ENCODE measurements at places on chromosomes 16 and 17.

GRCh38 chr17:30273373-30273772 is 18.4 kb downstream of the BLMH start:
- H3K4me3 ChIP-seq = no peak overlapping the region
- no peak for DNase-seq
- peaks cover 60% of the 10 kb centered on the region for H3K36me3 ChIP-seq
- peaks cover 5% of the 10 kb centered on the region for H3K4me1 ChIP-seq
- no peaks in the 10 kb centered on the region for H3K27me3 ChIP-seq

DNA sequence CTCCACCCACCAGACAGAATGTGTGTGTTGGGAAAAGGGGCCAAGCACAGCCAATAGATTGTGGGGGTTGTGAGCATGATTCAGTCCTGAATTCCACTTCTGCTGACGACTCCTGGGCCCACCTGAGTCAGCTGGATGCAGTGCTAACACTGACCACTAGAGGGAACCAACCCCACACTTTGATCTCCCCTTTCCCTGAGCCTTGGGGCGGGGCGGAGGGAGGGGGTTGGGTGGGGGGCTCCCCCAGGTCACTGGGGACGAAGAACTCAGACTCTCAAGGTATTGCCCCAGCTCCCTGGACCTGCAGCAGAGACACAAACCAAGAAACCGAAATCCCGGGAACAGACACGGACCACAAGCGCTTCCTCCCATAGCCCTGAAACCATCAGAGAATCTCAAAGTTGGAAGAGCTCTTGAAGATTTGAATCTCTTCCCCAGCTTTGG is 621 bp upstream of the CSHL1 start:
- DNase-seq = peak; percentile 75
- no peak overlapping the region for H3K27ac ChIP-seq
- peaks cover 7% of the 10 kb centered on the region for H3K4me1 ChIP-seq
- no peaks in the 10 kb centered on the region for H3K36me3 ChIP-seq
- no peak overlapping the region for H3K4me3 ChIP-seq

- no peak for DNase-seq
- H3K4me1 ChIP-seq = no peaks in the 10 kb centered on the region
- H3K4me3 ChIP-seq = no peak overlapping the region
- no peak overlapping the region for H3K27ac ChIP-seq
- no peaks in the 10 kb centered on the region for H3K36me3 ChIP-seq
- peaks cover 6% of the 10 kb centered on the region for H3K27me3 ChIP-seq
Observed at GRCh38 chr17:6249732-6250131, 179.6 kb downstream of the WSCD1 start.

DNA sequence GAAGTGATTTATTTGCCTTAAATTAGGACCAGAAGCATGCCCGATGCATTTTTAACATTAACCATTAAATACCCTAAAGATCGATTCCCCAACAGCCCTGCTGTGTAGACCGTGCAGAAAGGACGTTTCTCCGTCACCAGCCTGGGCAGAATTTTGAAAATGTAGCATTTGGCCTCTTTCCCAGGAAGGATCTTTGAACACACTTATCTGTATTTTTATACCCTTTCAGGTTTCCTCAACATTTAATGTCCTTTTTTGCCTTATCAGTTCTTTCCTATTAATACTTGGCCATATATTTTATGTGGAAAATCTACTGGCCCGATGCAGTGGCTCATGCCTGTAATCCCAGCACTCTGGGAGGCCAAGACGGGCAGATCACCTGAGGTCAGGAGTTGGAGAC is 54.6 kb upstream of the ZNF750 start:
- H3K4me1 ChIP-seq = peaks cover 31% of the 10 kb centered on the region
- no peaks in the 10 kb centered on the region for H3K27me3 ChIP-seq
- H3K27ac ChIP-seq = peak overlapping the region; percentile 30
- H3K36me3 ChIP-seq = peaks cover 28% of the 10 kb centered on the region

DNA sequence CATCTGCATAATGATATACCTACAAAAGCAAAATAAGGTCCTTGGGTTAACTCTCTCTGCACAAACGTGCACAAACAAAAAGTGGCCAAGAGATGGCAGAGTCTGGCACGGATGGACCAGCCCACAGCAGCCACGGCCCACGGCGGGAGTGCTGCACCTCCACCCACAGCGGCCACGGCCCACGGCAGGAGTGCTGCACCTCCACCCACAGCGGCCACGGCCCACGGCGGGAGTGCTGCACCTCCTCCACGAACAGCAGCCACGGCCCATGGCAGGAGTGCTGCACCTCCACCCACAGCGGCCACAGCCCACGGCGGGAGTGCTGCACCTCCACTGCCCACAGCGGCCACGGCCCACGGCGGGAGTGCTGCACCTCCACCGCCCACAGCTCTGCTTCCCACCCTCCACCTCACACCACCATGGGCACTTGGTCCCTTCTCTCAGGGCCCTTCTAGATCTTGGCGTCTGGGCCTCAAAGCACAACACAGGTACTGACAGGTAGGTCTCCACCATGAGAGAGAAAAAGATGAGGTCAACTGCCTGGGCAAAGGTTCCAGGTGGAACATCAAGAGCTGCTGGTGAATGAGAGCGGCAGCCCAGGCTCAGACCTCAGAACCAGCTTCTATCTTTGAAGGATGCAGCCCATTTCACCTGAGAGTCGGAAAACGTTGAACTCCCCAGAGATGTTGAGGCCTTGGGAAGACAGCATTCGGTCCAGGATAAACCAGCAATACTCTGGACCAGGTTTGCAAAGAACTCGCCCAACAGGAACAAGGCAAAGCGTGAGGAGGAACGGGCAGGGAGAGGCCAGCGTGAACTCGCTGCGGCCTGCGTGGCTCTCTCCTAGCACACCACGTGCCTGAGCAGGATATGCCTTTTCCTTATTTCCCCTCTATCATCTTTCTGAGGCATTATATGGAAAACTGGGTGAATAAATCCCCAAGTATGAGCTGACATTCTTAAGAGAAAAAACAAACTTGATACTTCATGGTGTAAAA is 124.5 kb downstream of the ZNF778 start:
- H3K4me1 ChIP-seq = peaks cover 76% of the 10 kb centered on the region
- no peaks in the 10 kb centered on the region for H3K27me3 ChIP-seq
- peaks cover 8% of the 10 kb centered on the region for H3K36me3 ChIP-seq
- no peak for DNase-seq

DNA sequence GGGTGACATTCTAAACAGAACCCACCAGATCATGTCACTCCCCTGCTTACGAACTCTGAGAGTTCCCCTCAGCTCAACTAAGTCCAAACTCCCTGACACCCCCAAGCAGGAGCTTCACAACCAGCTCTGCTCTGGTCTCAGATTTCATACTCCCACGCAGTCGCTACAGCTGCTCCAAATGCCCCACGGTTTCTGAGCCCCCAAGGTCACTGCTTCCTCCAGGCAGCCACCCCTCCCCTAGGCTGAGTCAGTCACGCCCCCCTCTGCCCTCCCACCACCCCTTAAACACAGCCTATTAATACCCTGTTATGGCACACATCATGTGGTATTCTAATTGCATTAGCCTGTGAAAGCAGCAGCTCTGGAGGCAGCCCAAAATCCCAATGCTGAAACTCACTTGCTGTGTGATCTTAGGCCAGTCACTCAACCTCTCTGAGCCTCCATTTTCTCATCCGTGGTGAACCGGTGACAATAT is 51.5 kb downstream of the GSG1L start:
- H3K36me3 ChIP-seq = no peaks in the 10 kb centered on the region
- no peak overlapping the region for H3K4me3 ChIP-seq
- no peak overlapping the region for H3K27ac ChIP-seq
- H3K4me1 ChIP-seq = no peaks in the 10 kb centered on the region
- peaks cover 9% of the 10 kb centered on the region for H3K27me3 ChIP-seq

DNA sequence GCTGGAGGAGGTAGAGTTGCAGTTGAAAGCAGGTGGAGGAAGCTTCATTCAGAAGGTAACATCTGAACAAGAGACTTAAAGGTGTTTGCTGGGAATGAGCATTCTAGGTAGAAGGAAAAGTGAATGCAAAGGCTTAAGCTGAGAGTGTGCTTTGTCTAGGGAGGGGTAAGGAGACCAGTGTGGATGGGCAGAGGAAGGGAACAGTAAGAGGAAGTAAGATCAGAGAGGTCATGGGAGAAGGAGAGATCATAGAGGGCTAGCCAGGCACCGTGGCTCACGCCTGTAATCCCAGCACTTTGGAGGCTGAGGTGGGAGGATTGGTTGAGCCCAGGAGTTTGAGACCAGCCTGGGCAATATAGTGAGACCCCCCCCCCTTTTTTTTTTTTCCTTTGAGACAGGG is 3.3 kb downstream of the STX4 start:
- no peak overlapping the region for H3K4me3 ChIP-seq
- no peak for DNase-seq
- peaks cover 19% of the 10 kb centered on the region for H3K4me1 ChIP-seq
- H3K27ac ChIP-seq = no peak overlapping the region

GRCh38 chr17:9725575-9725974 is 65.8 kb downstream of the DHRS7C start:
- peaks cover 11% of the 10 kb centered on the region for H3K27me3 ChIP-seq
- no peak overlapping the region for H3K27ac ChIP-seq
- H3K36me3 ChIP-seq = no peaks in the 10 kb centered on the region
- H3K4me3 ChIP-seq = no peak overlapping the region
- H3K4me1 ChIP-seq = peaks cover 2% of the 10 kb centered on the region
